ENCODE measurements at places on chromosomes 5 and 9.

- no peak for DNase-seq
These were observed 58.6 kb upstream of the PPARGC1B start for GRCh38 chr5:149671544-149671943.

- no peak for DNase-seq
These were observed 175.0 kb upstream of the ISL1 start for GRCh38 chr5:51208296-51208695.

GRCh38 chr5:151079838-151080612 lies 809 bp downstream of the TNIP1 start:
- no peak for DNase-seq

- DNase-seq, result no peak
These were observed 291.8 kb downstream of the CDH10 start for GRCh38 chr5:24353016-24353415.

- no peak for DNase-seq
These were observed 74.8 kb downstream of the SGCD start for GRCh38 chr5:156401804-156402203.
